HCT116 (cell line): ENCODE measurements at places on chromosomes 2 and 18. TPM values are rescaled to one million over a fixed set of nuclear protein-coding genes. Genes with fewer than 3 reads are reported as not detected.

- no peak overlapping the region for H3K4me3 ChIP-seq
- no peak for DNase-seq
- H3K4me1 ChIP-seq = no peaks in the 10 kb centered on the region
These were observed 151.8 kb upstream of the SLC14A2 start for GRCh38 chr18:45463451-45463850.

DNA sequence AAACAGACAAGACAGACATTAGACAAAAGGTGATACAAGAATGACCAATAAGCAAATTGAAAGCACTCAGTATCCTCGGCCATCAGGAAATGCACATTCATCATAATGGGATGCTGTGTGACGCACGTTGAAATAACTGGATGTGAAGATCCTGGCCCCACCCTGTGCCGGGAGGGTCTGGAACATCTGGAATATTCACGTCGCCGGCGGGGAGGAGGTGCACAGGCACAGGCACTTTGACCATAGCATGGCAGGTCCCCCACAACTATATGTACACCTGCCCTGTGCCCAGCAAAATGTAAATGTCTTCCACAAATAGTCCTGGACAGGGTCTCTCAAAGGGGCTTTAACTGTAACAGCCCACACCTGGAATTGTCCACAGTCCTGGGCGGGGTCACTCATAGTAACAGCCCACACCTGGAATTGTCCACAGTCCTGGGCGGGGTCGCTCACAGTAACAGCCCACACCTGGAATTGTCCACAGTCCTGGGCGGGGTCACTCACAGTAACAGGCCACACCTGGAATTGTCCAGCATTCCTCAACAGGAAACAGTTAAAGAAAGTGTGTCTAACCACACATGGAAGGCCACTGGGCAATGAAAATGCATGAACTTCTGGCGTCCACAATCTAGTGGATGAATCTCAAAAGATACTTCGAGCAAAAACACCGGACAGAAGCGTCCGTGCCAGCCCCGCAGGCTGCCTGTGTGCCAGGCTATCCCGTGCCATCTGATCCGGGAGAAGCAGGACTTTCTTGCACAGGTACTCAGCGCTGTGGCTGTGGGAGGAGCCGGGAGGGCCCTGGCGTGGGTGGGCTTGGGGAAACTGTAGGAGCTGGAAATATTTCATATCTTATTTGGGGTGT is 113.4 kb downstream of the RTP5 start:
- H3K36me3 ChIP-seq = no peaks in the 10 kb centered on the region
- H3K4me1 ChIP-seq = no peaks in the 10 kb centered on the region
- DNase-seq = no peak
- no peaks in the 10 kb centered on the region for H3K27me3 ChIP-seq
- no peak overlapping the region for H3K4me3 ChIP-seq

The SERPINB7 gene
- total RNA-seq = not detected

The EVX2 gene
- not detected for total RNA-seq
